ENCODE measurements at places on chromosomes 2 and 18.

DNA sequence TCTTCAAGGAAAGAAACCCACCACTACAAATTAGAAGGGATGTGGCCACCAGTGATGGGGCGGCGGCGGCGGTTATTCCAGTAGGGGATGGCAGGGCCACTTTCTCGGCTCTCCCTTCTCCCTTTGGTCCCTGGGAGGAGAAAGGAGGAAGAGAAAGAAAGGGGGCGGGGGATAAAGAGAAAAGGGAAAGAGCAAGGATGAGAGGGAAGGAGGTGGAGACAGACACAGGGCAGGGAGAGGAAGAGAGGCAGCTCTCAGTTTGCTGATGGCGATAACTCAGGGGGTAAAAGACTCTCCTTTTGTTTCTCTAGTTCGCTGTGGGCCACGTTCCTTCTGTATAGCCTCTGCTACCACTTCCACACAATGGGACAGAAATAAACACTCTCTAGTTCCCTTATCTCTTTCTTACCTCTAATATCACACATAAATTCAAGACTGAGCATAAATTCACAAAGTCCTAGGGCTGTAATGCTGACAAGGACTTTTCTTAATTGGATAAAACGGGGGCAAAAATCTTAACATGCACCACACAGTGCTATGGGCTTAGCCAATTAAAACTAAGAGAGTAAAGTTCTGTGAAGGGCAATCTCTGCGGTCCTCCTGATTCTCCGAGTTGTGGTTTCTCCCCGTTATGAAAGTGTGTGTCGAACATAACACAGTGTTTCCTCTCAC lies 14.6 kb downstream of the SFT2D3 start:
- no peak for DNase-seq

GRCh38 chr2:162926501-162926900 lies 87.9 kb upstream of the KCNH7 start:
- DNase-seq, result no peak

GRCh38 chr2:140891614-140892212 lies 1239.1 kb downstream of the LRP1B start:
- DNase-seq, result no peak

- DNase-seq, result no peak
Observed at GRCh38 chr2:36172824-36173223, 182.8 kb upstream of the CRIM1 start.

- no peak for DNase-seq
Observed at GRCh38 chr2:67566285-67566684, 169.2 kb downstream of the ETAA1 start.
